Bronchial epithelial cell (primary cell): ENCODE measurements at places on chromosomes 3 and 15.

- DNase-seq = no peak
Measured at GRCh38 chr15:33644304-33644703, 324.0 kb upstream of the CHRM5 start.

GRCh38 chr3:17023006-17023664 lies 138.4 kb downstream of the PLCL2 start:
- DNase-seq = peak; percentile 47

- no peak for DNase-seq
Measured at GRCh38 chr3:170974872-170975271, 51.6 kb downstream of the SLC2A2 start.

DNA sequence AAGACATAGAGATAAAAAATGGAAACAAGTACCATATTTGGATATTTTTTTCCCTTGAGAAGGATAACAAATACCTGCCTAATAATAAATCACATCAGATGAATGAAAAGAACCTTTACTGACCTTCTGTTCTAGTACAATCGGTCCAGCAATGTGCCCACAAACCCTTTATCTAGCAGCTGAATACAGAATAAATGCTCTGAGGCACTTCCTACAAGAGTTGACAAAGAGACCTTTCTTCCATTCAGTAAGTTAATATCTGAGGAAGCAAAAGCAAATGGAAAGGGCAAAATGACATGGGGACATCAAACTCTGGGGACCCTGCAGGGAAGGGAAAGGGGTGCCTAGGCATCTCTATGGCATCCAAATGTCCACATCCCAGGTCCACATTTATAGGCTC lies 115.8 kb downstream of the NEK10 start:
- no peak for DNase-seq

DNA sequence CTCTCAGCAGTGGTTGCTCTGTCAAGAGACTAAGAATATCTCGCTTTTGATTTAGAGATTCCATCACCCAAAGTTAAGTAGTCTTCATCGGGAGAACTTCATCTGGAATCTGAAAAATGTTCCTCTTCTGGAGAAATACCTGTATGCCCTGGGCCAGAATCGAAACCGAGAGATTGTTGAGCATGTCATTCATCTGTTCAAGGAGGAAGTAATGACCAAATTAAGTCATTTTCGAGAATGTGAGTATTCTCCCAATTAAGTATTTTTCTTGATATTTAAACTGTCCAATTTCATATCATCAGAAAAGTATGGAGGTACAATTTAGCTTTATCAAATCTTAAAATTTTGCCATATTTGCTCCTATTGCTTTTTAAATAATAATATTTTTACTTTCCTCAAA lies 12.9 kb upstream of the PSMA4 start:
- DNase-seq = no peak

- no peak for DNase-seq
Measured at GRCh38 chr3:107289354-107289753, 87.9 kb upstream of the CCDC54 start.

- DNase-seq = peak; percentile 57
Measured at GRCh38 chr15:69805248-69805953, 292.3 kb downstream of the TLE3 start.

- DNase-seq = no peak
Measured at GRCh38 chr15:49152552-49153312, 2.7 kb downstream of the COPS2 start.

DNA sequence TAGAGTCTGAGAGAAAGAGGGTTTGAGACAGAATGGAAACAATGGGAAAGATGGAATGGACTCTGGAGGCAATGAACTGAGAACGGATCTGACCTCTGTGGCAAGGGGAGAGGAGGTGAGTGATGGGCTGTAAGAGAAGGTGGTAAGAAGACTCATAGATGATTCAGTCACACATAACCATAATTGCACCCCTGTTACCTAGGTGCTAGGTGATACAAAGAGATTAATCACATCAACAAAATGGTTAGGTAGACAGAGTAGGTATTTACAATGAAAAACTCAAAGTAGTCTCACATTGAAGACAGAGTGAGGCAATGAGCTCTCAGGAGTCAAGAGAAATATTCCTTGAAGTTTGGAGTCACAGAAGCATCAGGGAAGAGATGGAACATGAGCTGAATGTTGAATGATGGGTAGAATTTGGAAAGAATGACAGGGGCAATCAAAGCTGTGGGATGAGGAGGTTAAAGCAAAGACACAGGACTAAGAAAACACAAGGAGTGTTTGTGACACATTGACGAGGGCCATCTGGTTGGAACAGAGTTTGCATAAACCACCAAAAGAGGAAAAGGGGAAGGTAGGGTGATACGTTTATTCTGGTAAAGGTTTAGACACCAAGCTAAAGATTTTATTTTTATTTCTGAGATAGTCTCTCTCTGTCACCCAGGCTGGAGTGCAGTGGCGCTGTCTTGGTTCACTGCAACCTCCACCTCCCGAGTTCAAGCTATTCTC lies 32.7 kb downstream of the MME start:
- DNase-seq = peak; percentile 62

- DNase-seq = no peak
Measured at GRCh38 chr3:56424336-56424735, 43.9 kb downstream of the ERC2 start.

GRCh38 chr3:15332405-15333098 lies at the start of gene SH3BP5:
Gene SH3BP5 (minus strand): TSS chr3:15332586. CDS start chr3:15332408, 178 bp downstream.
- DNase-seq = peak; percentile 44

DNA sequence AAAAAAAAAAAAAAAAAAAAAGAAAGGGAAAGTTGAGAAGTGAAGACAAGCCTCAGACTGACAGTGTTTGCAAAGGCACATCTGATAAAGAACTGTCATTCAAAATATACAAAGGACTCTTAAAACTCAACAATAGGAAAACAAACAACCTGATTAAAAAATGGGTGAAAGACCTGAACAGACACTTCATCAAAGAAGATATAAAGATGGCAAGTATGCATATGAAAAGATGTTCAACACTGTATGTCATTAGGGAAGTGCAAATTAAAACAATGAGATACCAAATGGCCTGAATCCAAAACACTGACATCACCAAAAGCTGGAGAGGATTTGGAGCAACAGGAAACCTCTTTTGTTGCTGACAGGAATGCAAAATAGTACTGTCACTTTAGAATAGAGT lies 48.6 kb downstream of the MCCC1 start:
- peak; percentile 2 for DNase-seq

DNA sequence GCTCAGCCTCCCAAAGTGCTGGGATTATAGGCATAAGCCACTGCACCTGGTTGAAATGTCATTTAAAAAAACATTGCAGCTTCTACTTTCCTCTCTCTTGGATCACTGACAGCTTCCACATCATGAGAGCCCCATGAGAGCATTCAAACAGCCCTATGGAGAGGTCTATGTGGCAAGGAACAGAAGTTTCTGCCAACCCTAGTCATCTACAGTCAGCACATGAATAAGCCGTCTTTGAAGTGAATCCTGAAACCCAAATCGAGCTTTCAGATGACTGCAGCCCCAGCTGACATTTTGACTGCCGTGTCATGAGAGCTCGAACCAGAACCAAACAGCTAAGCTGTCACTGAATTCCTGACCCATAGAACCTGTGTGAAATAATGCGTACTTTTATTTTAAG lies 39.8 kb downstream of the CD200R1L start:
- DNase-seq = no peak

- DNase-seq = no peak
Measured at GRCh38 chr15:85340852-85341251, 39.6 kb upstream of the AKAP13 start.

DNA sequence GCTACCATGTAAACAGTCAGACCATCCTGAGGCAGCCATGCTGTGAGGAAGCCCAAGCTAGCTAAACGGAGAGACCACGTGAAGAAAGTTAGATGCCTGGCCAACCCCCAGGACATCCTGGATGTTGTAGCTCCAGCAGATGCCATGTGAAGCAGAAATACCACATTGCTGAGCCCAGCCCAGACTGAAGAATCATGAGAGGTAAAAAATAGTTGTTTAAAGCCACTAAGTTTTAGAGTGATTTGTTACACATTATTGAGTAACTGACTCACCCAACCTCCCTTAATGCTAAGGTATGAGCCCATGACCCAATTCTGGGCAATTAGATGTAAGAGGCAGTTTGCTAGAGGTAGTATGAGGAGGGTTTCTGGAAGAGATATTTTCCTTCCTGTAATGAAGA lies 200.5 kb downstream of the THRB start:
- no peak for DNase-seq

DNA sequence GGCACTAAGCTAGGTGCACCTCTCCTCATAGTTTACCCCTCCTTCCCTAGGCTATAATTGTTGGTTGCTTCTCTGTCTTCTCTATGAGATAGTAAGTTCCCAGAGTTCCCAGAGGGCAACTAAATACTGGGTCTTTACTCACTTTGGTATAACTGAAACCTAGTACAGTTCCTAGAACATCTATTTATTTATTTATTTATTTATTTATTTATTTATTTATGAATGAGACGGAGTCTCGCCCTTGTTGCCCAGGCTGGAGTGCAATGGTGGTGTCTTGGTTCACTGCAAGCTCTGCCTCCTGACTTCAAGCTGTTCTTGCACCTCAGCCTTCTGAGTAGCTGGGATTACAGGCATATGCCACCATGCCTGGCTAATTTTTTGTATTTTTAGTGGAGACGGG lies 71.1 kb upstream of the FLNB start:
- DNase-seq = no peak

DNA sequence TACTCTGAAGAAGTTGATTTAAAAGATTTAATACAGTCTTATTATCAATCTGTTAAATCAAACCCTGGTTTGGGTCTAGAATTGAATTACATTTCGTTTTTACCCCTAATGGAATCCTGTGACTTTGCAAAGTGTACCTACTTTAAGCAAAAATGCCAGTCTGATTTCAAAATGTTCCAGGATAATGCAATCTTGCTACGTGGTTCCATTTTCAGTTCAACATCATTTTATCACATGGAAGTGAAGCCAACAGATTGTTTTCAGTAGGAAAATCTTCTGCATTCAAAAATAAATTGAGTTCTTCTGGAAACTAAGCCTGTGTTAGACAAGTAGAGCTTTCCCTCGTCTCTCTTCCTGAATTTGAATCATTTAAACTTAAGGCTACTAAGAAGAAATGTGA lies 356.4 kb downstream of the CHST2 start:
- DNase-seq = no peak

GRCh38 chr15:78642331-78642730 lies 1.3 kb upstream of the CHRNB4 start:
- DNase-seq = no peak

- DNase-seq = peak; percentile 68
Measured at GRCh38 chr3:123870033-123870432, 14.1 kb downstream of the MYLK start.

- DNase-seq = no peak
Measured at GRCh38 chr3:140758791-140759444, 81.1 kb downstream of the TRIM42 start.

DNA sequence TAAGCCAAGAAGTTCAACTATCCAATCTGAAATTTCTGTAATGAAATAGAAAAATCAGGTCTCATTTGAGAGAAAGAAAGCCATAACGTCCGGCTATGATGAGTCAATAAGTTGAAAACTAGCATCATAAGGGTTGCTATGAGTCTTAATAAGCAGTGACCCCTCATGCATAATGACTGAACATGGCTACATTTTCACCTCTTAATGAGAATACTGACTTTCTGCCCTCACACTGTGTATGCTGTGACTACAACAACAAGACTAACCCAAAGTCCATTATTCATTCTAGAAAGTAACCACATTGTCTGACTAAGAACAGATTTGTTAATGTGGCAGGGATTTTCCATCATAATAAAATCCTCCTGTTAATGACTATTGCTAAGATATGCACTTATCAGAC lies 884.0 kb upstream of the CADM2 start:
- DNase-seq = no peak

- peak; percentile 60 for DNase-seq
Measured at GRCh38 chr3:51501833-51502561, 2.2 kb upstream of the DCAF1 start.

DNA sequence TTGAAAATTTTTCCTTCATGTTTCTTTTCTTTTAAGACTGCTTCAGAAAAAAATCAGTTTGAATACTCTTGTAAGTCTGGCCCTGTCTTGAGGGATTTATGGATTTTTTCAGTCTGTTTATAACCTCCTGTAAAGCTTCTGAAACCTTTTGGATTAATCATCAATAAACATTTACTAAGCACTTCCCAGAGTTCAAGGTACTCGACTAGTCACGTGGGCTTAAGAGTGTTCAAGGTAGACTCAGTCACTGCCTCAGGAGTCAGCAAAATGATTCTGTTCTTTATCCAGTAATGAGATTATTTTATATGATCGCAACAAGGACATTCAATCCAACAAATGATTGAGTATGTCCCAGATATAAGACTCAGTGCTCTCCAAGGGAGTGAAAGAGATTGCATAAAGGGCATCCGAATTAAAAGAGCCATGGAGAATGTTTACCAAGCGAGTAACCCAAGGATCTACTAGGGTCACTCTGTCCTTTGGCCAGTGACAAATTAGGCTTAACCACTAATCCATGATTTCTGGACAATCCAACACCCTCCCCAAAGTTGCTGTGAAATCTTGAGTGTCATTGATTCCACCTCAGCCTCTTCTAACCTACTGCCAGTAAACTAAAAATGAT lies 726.6 kb upstream of the NAALADL2 start:
- peak; percentile 12 for DNase-seq
